Ureter (tissue), 1 donor: ENCODE measurements at places on chromosomes 7 and 10.

GRCh38 chr7:4065190-4065589, 616.9 kb upstream of the FOXK1 start:
- no peak for DNase-seq

DNA sequence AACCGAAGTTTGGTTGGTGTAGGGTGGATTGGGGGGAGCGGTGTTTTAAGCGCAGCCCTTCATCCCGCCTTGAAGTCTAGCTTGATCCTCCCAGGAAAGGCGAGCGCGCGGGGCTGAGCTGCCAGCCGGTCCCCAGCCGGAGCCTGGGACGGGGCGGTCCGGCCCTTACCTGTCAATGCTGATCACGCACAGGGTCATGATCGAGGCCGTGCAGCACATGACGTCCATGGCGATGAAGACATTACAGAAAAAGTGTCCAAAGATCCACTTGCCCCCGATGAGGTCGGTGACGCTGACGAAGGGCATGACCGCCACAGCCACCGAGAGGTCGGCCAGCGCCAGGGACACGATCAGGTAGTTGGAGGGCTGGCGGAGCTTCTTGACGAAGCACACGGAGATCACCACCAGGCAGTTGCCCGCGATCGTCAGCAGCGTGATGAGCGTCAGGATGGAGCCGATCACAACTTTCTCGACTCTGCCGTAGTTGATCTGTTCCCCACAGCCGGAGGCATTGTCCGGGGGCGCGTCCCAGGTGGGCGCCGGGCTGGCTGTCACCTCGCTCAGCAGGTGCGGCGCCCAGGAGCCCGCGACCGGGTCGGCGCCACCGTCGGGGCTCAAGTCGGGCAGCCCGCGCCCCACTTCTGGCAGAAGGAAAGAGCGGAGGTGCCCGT, 740 bp downstream of the HTR7 start:
- no peak for DNase-seq

GRCh38 chr7:149021725-149022062, 6.6 kb downstream of the PDIA4 start:
- no peak for DNase-seq

GRCh38 chr7:73394422-73394821, 39.2 kb upstream of the FZD9 start:
- DNase-seq = no peak

DNA sequence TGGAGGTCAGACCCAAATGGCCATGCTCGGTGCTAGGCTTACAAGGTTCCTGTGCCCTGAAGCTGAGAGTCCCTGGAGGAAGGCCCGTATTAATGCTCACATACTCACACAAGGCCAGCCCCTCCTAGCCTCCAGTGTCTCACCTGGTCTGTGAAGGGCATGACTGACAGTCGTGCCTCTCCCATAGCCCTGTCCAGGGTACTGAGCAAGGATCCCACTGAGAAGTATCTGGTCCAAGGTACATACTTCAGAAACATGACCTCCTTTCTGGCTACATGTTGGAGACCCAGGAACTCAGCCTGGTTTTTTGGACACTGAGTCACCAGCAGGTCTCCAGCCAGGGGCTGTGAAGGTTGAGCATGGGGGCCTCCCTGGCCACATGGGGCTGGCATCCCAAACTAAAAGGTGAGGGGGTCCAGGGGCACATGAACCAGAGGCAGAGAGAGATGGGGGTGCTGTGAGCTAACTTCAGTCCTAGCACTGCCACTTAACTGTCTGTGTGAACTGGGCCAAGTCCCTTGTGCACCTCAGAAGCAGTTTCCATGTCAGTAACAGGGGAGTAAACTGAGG, 17.6 kb upstream of the RASGEF1A start:
- DNase-seq = no peak

DNA sequence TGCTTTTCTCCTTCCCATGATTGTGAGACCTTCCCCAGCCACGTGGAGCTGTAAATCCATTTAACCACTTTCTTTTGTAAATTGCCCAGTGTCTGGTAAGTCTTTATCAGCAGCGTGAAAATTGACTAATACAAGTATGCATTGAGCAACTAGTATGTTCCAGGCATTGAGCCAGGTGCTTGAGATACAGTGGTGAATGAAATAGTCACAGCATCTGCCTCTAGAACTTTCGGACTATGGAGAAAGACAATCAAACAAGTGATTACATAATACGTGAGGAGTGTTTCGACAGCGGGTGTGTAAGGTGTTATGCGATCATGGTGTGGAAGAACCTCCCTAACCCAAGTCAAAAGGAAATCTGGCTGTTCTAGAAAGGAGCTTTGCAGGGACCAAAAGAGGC, 21.6 kb upstream of the NUP205 start:
- no peak for DNase-seq

DNA sequence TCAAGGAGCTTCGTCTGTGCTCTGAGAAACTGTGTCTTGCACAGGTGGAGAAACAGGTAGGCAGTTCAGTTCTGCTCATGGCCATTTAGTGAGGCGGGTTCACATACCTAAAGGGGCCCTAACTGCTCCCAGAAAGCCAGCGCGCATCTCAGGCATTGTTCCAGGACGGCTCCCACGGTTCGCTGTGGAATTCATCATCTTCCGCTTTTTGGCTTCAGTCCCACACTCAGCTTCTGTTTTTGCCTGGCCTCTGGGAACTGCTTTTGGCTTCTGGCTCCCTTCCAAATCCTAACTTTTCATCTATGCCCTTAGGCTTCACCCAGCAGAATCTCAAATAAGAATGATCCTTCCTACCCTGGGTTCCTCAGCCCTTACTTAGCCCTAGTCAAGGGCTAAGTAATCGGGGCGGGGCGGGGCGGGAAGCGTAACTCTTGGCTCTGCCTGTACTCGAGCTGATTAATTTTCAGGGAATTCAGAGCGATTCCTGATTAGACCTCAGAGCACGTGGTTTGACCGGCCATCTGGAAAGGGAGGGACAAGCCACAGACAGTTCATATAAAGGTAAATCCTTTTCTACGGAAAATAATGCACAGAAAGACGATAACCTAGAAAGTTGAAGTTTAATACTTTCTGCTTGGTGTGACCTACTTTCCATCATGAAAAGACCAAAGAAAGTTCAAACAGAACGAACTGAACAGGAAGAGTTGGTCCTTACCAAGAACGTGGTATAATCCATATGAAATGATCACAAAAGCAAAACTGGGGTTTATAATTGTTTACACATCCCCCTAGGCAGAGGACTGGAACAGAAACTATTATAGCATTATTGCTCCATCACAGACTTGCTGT, 105.7 kb downstream of the ST8SIA6 start:
- DNase-seq = peak; percentile 70

DNA sequence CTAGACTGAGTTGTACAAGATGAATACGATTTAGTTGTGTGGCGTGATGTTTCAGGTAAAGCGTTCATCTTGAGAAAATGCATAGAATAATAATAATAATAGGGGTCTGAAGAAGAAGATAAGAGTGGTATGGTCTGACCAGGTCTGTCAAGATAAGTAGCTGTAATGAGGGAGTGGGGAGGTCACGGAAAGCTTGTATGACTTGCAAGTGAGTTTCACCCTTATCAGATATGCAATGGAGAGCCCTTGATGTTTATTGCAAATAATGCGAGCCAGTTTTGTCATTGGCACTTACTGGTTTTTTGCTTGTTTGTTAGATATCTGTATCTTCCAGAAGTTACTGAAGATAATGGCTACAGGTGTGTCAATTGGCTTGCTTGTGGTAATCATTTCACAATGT, 611.5 kb downstream of the CNTNAP2 start:
- DNase-seq = no peak

DNA sequence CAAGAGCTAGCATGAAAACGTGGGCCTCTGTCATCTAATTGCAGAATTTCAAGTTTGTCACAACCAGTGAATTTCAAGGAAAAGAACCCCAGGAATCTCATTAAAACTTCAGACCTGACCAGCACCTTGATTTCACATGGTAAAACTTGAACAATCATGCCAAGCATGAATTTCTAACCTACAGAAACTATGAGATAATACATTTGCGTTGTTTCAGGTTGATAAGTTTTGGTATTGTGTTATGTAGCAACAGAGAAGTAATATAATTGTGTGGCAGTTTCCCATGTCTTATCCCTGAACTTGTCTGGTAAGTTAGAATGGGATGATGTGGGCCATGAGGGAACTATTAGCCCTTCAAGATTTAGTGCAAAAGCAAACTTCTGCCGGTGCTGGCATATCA, 530.1 kb downstream of the ANKRD7 start:
- DNase-seq = no peak

DNA sequence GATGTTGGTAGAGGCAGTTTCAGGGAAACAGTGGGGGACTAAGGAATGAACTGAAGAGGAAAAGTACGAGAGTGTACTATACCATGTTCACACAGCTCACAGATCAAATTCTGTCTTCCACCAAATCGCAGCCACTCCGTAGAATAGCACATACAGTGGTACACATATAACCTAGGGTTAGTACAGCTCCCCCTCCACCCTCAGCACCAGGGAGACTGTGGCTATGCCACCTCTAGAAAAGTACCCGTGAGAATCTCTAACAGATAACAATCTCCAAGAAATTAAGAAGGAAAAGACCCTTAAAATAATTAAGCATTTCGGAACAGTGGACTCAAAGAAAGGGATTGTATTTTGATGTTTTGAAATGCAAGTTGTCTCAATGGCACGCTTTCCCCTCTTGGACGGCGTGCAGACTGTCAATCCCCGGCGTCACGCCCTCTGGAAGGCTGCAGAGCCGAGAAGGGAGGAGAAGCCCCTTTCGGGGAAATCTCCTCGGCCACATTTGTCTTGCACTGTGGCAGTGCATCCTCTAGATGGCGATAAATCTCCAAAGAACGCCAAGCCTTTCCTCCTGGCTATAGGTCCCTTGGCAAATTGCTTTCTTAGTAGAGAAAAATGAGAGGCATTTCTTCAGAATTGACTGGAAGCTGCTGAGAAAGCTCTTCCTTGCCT, 345.0 kb downstream of the REEP3 start:
- DNase-seq = peak; percentile 46

- DNase-seq = no peak
Measured at GRCh38 chr7:95927756-95928155, 155.4 kb downstream of the DYNC1I1 start.

GRCh38 chr7:16747102-16747501, 6.5 kb upstream of the TSPAN13 start:
- no peak for DNase-seq

- DNase-seq = no peak
Measured at GRCh38 chr7:70701991-70702390, 430.0 kb upstream of the GALNT17 start.

- no peak for DNase-seq
Measured at GRCh38 chr7:24611130-24611529, 37.9 kb downstream of the PALS2 start.

GRCh38 chr7:134289423-134289822, 27.3 kb downstream of the SLC35B4 start:
- no peak for DNase-seq

GRCh38 chr10:86862786-86863483, 94.5 kb downstream of the MMRN2 start:
- DNase-seq = no peak

DNA sequence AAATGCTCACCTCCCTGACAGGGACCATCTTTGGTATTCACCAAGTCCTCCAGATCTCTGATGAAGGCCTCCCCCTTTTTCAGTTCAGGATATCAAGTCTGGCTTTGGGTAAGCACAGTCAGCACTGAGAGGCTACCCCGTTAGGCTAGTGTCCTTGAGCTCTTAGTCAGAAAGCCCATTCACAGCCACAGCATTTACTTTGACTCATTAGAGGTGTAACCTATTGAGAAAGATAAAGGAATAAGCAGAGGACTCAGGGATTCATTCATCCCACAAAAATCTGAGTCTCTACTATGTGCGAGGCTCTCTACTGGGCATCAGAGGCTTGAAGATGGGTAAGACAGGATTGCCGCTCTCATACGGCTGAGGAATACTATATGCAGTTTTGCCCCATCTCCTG, 14.0 kb upstream of the RAMP3 start:
- no peak for DNase-seq

GRCh38 chr10:128461991-128462390, 335.8 kb upstream of the MKI67 start:
- DNase-seq = no peak

- DNase-seq = no peak
Measured at GRCh38 chr7:132158166-132158565, 418.1 kb downstream of the PLXNA4 start.

GRCh38 chr7:117210908-117211307, 112.0 kb downstream of the WNT2 start:
- DNase-seq = no peak
